ENCODE measurements at places on chromosomes 16 and 17.

DNA sequence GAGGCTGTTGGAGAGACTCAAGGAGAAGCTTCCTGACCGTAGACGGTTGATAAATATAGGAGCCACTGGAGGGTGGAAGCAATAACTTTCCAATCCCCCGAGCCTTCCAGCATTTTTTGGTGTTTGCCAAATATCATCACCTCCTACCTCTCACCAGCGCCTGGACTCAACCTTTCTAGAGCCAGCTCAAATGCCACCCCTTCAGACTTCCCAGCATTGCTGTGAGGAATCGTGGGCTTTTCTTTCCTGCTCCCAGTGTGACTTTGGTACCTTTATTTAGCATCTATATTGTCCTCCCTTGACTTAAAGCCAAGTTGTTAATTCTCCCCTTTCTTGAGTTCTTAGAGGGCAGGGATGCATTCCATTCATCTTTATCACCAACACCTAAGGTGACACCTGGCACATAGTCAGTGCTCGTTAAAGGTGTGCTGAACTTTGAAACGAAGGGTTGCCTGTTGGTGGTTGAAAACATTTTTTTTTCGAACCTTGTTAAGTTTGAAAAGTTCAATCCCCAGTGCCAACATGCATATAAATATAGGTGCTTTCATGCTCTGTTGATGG lies 35.3 kb upstream of the CCR7 start:
- DNase-seq, result no peak

DNA sequence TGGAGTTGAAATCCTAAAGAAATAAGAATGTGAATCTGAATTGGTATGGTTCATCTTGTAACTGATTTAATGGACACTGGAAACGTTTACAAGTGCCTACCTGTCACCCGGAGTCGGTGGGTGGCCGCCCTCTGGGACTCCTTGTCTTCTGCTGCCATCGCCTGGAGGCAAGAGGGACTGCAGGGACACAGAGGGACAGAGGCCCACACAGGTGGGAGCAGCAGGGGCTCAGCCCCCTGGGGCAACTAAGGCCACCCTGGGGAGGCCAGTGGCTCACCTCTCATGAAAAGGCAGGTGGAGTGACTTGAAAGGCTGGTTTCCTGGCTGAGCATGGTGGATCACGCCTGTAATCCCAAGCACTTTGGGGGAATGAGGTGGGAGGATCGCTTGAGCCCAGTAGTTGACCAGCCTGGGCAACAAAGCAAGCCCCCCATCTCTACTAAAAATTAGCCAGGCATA lies 23.2 kb downstream of the TMEM92 start:
- DNase-seq, result peak; percentile 59

- no peak for DNase-seq
Measured at GRCh38 chr16:73048292-73049080, 558 bp upstream of the ZFHX3 start.

DNA sequence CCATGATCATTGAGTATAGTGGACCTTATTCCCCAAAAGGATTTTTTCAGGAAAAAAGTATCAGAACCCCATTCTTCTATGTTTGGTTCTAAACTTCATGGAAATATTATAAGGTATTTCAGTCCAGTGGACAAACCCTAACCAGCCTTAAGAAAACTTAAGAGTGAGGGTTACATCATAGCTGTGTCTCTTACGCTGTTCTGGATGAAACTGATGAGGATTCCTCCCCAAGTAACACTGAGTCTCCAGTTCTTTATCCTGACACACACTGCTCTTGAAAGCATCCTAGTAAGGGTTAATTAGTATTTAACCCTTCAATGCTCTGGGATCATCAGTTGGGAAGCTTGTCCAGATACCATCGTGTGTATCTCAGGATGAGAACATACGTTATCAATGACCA lies 5.0 kb downstream of the LYRM1 start:
- no peak for DNase-seq

DNA sequence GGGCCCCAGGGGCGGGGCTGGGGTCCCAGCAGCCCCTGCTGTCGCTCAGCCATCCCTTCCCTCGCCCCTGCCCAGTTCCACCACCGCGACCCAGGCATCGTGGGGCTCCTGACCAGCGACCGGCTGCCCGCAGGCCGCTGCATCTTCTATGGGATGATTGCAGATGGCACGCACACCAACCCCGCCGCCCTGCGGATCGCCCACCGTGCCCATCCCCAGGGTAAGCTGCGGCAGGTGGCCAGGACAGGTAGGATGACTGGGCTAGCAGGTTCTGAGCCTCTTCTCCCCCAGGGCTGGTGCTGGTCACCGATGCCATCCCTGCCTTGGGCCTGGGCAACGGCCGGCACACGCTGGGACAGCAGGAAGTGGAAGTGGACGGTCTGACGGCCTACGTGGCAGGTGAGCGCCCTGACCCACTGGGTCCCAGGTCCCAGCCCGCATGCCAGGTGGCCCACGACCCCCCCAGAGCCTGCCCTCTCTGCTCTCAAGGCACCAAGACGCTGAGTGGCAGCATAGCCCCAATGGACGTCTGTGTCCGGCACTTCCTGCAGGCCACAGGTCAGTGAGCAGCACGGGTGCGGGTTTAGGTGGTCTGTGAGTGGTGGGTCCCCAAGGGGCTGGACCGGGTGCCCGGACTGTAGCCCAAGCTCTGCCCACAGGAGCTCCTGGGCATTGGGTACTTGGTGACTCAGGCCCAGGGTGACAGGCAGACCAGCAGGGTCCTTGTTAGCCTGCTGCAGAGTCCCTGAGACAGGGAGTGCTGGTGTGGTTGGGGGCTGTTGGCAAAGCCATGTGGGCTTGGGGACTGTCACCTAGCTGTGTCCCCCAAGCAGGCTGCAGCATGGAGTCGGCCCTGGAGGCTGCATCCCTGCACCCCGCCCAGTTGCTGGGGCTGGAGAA lies 2.8 kb downstream of the CEMP1 start:
- DNase-seq, result no peak

DNA sequence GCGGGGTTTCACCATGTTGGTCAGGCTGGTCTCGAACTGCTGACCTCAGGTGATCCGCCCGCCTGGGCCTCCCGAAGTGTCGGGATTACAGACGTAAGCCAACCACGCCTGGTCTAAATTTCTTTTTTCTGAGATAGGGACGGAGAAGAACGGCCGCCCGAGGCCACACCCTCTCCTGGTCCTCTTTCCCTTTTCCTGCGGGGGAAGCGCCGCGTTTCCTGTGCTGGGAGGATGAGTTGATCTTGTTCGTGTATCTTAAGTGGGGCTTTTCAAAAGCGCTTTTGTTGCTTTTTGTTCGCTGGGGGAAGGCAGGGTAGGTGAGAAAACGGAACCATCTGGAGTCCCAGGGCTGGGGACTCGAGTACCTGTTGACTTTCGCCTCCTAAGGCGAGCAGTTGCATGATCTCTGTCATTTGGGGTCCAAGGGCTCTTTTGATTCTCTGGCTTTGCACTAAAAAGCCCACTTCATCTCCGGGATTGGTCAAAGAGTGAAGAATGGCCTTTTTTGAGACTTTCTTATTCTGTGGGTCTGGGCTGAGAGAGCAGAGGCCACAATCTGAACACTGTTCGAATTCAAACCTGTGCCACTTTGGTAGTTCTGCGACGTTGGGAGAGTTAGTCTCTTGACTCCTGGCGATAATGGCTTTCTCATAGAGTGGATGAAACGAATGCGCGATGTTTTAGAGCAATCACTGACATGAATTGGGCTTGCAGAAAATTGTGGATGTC lies 1.3 kb downstream of the FUS start:
- DNase-seq, result peak; percentile 67

GRCh38 chr17:41467561-41467960 lies 375 bp upstream of the KRT32 start:
- no peak for DNase-seq

GRCh38 chr17:51319186-51319585 lies 58.8 kb downstream of the UTP18 start:
- no peak for DNase-seq

DNA sequence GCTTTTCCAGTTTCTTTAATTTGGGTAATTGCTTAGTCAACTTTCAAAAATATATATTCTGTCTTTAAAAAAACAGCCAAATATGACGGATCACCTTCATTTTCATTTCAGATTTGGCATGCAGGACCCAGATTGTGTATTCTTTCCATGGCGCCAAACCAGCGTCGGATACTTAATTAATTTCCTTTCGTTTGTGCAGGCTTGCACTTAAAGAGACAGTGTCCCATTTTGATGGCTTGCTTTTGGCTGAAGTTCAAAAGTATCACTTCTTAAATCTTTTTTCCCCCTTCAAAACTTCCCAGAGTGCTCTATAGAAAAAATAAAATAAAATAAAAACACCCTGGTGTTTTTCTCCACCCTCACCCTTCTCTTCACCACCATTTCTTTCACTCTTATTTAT lies 394.5 kb upstream of the SOX9 start:
- DNase-seq, result no peak

DNA sequence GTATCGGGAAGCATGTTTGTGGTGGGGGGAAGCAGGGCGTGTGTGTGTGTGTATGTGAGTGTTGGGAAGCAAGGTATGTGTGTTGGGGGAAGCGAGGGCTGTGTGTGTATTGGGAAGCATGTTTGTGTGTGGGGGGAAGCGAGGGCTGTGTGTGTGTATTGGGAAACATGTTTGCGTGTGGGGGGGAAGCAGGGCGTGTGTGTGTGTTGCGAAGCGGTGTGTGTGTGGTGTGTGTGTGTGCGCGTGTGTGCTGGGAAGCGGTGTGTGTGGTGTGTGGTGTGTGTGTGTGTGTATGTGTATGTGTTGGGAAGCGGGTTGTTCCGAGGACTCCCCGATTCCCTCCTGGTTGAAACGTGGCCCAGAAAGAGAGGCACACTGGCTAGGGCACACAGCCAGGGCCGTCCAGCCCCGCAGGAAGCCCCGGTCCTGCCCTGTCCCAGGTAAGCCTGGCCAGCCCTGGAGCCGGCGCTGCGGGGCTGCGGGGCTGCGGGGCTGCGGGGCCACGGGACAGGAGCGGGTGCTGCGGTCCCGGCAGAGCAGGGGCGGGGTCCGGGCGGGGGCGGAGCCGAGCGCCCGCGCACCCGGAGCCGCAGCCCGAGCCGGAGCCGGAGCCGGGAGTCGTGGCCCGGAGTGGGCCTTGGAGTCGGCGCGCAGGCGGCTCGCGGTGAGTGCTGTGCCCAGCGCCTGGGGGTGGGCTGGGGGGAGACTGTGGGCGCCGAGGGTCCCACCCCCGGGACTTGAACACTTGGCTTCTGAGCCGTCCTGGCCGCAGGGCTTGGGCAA lies at the start of gene NOD2:
TSS of gene NOD2 (plus strand) at position 608 of the 783 bp plus-strand sequence. CDS start 5,890 bp downstream, outside the sequence.
- DNase-seq, result no peak

- no peak for DNase-seq
Measured at GRCh38 chr16:10957771-10958482, 13.6 kb downstream of the CLEC16A start.

DNA sequence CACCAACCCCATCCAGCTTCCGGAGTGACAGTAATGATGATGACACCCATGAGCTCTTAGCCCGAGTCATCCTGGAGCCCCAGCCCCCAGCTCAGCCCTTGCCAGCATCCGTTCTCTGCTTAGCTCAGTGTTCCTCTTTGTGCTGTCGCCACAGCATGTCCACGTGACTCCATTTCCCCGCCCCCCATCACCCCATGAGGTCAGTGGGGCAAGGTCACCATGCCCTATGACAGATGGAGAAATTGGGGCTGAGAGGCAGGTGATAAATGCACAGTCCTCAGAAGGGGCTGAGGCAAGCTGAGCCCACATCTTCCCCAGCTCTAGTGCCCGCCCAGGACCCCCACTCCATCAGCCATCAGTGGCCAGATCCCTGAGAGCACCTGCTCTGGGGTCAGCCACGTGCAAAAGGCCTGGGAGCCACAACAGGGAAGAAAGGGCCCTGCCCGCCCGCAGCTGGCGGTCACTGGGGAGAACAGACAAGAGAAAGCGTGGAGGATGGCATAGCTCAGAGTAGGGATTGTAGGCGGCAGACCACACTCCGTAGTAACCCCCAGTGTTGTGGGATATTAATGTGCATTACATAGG lies 17.1 kb downstream of the ITGB4 start:
- peak; percentile 31 for DNase-seq
